ENCODE measurements at places on chromosomes 11 and 22.

DNA sequence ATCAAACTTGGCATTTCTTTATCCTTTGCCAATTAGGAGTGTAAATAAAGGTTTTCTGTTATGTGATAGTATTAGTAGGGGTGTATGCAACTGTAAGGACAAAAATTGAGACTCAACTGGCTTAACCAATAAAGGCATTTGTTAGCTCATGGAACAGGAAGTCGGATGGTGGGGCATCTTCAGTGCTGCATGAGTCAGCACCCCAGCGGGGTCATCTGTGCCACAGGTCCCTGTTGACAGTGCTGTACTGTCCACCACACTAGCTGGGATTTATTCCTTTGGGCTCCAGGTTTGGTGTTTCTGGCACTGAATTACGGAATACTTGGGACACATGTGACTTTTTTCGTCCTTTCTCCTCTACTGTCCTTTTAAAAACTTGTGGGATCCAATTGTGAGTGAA lies 86.0 kb downstream of the PPP6R3 start:
- no peak for DNase-seq

GRCh38 chr11:26994631-26995095 lies 751 bp downstream of the FIBIN start:
- DNase-seq = no peak

- no peak for DNase-seq
Observed at GRCh38 chr22:20566420-20567260, 59.2 kb downstream of the MED15 start.

DNA sequence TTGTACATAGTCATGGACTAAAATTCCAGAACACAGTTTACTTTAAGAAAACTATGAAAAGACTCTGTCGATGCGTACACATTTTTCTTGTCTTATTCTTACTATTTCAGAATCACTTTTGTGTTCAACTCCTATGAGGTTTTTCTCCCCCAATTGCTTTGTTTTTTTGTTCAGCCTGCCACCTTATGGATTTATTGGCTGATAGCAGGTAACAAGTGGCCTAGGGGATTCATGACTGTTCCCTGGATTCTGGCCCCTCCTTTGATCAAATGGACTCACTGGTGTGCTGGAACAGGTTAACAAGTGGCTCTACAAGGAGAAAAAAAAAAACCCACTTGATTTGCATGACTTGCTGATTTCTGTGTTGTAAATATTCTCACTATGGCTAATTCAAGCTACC lies 10.6 kb downstream of the MMP20 start:
- DNase-seq = no peak

DNA sequence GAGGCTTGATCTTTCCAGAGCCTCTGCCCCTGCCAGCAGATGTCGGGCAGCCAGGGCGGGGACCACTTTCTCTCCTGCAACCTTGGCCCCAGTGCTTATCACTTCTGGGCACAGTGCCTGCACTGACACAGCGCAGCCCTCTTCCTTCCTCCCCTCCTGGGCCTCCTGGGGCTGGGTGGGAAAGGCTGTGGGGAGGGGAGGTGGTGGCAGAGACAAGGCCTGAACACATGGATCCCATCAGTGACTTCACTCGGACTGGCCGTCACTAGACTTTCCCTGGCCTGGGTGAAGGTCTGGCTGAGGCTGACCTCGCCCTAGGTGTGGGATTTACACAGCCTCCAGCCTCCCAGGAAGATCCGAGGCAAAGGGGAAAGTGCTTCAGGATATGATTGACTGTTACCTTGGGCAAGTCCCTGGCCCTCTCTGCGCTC lies 68.1 kb downstream of the LRRC32 start:
- DNase-seq = no peak

DNA sequence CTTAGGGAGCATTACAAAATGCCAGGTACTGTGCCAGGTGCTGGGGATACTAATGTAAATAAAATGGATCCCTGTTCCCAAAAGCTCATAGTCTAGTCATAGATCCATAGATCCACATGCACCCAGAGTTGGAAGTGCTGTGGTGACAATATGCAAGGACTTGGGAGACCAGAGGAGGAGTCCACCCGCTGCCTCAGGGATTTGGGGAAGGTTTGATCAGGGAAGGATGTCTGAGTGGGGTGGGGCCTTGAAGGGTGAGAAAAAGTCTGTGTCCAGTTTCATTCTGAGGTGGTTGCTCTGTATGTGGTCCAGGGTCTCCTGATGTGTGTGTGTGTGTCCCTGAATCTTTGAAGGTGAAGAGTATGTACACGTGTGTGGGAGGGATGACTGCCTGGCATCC lies 9.2 kb downstream of the SOX10 start:
- DNase-seq = no peak

DNA sequence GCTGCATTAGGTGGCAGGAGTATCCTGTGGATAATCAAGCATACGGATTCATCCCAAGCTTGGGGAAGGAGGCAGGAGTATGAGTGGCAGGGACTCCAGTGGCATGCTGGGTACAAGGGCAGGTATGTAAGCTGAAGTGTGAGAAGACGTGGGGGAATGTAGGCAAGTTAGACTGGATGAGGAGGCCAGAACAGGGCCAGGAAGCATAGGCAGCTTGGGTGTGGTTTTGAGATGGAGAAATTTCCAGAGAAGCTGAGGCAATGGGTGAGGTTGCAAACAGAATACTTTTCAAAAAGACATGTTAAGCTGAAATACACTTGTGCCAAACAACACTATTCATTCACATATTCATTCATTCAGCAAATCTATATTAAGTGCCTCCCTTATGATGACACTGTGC lies 43.1 kb upstream of the AMOTL1 start:
- no peak for DNase-seq

GRCh38 chr11:61146416-61146815 lies 14.8 kb downstream of the VPS37C start:
- DNase-seq = no peak

DNA sequence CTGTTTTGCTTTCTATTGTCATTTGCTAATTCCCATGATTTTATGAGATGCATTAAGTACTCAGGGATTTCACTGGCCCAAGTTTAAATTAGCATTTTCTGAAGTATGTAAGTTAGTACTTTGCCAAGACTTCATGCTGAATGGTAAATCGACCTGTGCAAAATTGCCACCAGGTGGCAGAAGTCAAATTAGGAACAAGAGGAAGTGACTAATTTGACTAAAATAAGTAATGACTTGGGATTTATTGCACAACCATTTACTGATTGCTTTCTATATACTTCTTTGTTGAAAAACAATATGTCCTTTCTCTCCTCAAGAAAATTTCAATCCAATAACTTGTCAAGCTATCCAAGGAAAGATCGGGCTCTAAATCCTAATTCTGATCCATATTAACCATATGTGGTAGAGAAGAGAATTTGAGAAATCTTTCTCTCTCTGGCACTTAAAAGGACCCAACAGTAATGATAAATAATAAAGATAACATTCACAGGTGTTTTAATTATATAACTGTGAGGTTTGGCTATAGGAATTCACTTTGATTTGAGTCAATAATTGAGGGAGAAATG lies 253.7 kb upstream of the CHORDC1 start:
- DNase-seq = peak; percentile 7

GRCh38 chr11:67117672-67118180 lies 1.3 kb upstream of the KDM2A start:
- no peak for DNase-seq

DNA sequence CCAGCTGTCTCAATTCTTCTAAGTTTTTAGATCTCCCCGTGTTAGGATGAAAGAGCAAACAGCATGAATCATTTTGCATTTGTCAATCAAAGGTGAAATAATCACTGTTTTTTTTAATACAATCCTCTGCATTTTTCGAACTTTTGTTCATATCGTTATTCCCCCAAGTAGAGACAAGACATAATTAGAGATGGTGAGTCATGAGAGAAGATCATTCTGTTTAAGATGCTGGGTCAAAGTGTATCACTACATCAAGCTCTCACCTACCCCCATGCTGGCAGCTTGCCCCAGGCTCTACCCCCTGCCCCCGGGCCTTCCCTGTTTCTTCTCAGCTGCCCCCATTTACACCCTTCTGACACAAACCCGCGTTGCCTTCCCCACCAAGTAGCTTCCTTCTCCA lies 30.5 kb upstream of the MYO18B start:
- DNase-seq = no peak
